Mucosa of descending colon (tissue), 3 donors: ENCODE measurements at places on chromosomes 5 and 9. TPM values are rescaled to one million over a fixed set of nuclear protein-coding genes. Genes with fewer than 3 reads are reported as not detected.

LECT2 gene
- not detected for total RNA-seq

PLK2 gene
- total RNA-seq = 13.0 TPM

ROR2 gene
- total RNA-seq = 56.0 TPM

IFNA13 gene
- total RNA-seq = not detected

C7 gene
- total RNA-seq = 44.1 TPM

STOML2 gene
- total RNA-seq = 109 TPM

DBN1 gene
- 17.2 TPM for total RNA-seq

NUTM2G gene
- not detected for total RNA-seq

PAEP gene
- not detected for total RNA-seq

GAPVD1 gene
- 40.8 TPM for total RNA-seq

INSL4 gene
- not detected for total RNA-seq

GOLGA1 gene
- total RNA-seq = 23.6 TPM

NR5A1 gene
- not detected for total RNA-seq

LCNL1 gene
- total RNA-seq = not detected

MCTP1 gene
- 7.7 TPM for total RNA-seq

SLC6A3 gene
- not detected for total RNA-seq

CATSPER3 gene
- total RNA-seq = 1.3 TPM

ENTREP1 gene
- 3.4 TPM for total RNA-seq

SCAI gene
- total RNA-seq = 8.8 TPM

CNTNAP3B gene
- 1.5 TPM for total RNA-seq

CDC25C gene
- total RNA-seq = 0.79 TPM

IFNA21 gene
- not detected for total RNA-seq

AHRR gene
- total RNA-seq = 2.0 TPM

PCDHB12 gene
- 0.52 TPM for total RNA-seq

LCP2 gene
- total RNA-seq = 24.5 TPM

PCSK1 gene
- total RNA-seq = 4.4 TPM

C9orf153 gene
- not detected for total RNA-seq

CTXN3 gene
- total RNA-seq = not detected

LEAP2 gene
- 3.8 TPM for total RNA-seq

TMEFF1 gene
- total RNA-seq = not detected

PLGRKT gene
- total RNA-seq = 67.1 TPM

NELFB gene
- total RNA-seq = 52.9 TPM

SH3TC2 gene
- total RNA-seq = 3.9 TPM

RBM27 gene
- 14.2 TPM for total RNA-seq

RAPGEF6 gene
- 21.4 TPM for total RNA-seq

PCDH12 gene
- total RNA-seq = 1.2 TPM

SPINK9 gene
- total RNA-seq = not detected
